ENCODE measurements at places on chromosomes 6 and 20. TPM values are rescaled to one million over a fixed set of nuclear protein-coding genes. Genes with fewer than 3 reads are reported as not detected.

GRCh38 chr6:46243754-46244153 lies 73.0 kb upstream of the ENPP5 start:
- no peak for DNase-seq
- H3K36me3 ChIP-seq: no peaks in the 10 kb centered on the region
- H3K4me1 ChIP-seq: no peaks in the 10 kb centered on the region
- no peak overlapping the region for H3K27ac ChIP-seq

DNA sequence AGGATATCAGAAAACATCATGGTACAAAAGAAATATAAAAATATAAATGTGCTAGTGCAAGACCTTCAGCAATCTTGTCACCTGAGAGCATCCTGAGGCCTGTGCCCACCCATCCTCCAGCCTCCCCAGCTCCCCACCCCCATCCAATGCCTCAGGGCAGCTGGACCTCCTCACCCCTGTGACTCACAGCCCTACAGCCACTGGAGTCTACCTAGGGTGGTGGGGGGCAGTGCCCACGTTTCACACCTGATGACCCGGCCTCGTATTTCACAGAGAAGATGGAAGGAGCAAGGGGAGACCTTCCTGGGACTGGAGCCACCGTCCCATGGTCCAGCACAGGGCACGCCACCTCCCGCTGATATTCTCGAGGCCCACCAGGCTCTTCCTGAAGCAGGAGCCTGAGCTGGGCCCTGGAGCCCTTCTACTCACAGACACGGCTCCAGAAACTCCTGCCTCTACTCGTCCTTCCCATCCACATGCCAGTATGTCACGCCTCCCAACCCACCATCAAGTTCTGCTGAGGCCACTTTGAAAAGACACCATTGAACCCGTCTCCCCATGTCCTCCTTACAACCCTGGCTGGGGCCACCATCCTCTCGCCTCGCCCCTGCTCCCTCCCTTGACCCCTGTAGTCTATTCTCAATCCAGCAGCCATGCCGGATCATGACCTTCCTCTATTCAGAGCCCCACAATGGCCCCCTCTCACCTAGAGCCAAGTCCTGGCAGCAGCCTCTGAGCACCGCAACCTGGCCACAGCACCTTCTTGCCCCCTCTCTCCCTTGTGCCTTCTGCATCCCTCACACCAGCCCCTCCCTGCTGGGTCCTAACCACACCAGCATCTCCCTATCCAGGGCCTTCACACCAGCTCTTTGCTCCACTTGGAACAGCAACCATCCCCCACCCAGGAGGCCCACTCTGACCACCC lies 13.3 kb downstream of the APMAP start:
- no peaks in the 10 kb centered on the region for H3K27me3 ChIP-seq
- H3K36me3 ChIP-seq: peaks cover 38% of the 10 kb centered on the region
- H3K4me1 ChIP-seq: no peaks in the 10 kb centered on the region
- no peak overlapping the region for H3K27ac ChIP-seq
- no peak for DNase-seq

- H3K27ac ChIP-seq: no peak overlapping the region
- H3K4me1 ChIP-seq: peaks cover 9% of the 10 kb centered on the region
- no peaks in the 10 kb centered on the region for H3K27me3 ChIP-seq
- H3K4me3 ChIP-seq: no peak overlapping the region
- no peak for DNase-seq
- H3K36me3 ChIP-seq: no peaks in the 10 kb centered on the region
These were observed 10.4 kb upstream of the FKBPL start for GRCh38 chr6:32140420-32141046.

DNA sequence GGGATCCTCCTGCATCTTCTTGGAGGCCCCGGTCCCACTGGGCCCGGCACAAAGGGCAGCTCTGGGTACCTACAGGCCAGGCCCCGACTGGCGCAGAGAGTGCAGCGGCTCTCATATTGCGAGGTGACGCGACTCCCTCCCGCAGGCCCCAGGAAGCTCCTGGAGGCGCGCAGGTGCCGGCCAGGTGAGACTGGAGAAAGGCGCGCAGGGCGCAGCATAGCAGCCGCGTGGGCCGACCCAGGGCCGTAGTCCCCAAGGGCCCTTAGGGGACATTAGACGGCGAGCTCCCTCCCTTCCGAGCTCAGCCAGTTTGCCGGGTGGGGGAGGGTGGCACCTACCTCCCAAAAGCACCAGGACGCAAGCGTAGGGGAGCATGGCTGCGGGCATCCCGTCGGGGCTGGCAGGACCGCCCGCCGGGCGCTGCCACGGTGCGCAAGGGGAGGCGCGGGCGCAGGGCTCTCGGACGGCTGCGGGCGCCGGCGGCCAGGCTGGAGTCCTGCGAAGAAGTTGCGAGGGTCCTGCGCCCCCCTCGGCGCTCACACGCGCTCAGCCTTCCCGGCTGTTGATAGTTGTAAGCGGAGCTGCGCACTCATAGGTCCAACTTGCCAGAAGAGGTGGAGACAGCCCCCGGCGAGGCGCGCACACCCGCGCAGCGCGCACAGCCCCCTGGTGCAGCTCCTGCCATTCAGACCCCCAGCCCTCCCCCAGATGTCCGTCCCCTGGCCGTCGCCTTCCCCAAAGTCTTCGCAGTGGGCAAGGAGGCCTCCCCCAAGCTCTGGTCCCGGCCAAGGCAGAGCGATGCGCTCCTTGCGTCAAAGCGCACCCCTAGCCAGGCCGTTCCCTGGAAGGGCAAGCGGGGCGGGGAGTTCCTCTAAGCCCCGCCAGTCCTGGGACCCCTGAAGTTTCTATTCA lies 622 bp downstream of the APCDD1L start:
- peaks cover 77% of the 10 kb centered on the region for H3K27me3 ChIP-seq
- no peak overlapping the region for H3K27ac ChIP-seq
- H3K4me1 ChIP-seq: peaks cover 15% of the 10 kb centered on the region

THBS2 gene
- total RNA-seq: 0.27 TPM

COL19A1 gene
- not detected for total RNA-seq
